ENCODE measurements at places on chromosomes 3 and 15.
A peak's percentile ranks its signal among the peaks of the same experiment; 100 is the strongest.

DNA sequence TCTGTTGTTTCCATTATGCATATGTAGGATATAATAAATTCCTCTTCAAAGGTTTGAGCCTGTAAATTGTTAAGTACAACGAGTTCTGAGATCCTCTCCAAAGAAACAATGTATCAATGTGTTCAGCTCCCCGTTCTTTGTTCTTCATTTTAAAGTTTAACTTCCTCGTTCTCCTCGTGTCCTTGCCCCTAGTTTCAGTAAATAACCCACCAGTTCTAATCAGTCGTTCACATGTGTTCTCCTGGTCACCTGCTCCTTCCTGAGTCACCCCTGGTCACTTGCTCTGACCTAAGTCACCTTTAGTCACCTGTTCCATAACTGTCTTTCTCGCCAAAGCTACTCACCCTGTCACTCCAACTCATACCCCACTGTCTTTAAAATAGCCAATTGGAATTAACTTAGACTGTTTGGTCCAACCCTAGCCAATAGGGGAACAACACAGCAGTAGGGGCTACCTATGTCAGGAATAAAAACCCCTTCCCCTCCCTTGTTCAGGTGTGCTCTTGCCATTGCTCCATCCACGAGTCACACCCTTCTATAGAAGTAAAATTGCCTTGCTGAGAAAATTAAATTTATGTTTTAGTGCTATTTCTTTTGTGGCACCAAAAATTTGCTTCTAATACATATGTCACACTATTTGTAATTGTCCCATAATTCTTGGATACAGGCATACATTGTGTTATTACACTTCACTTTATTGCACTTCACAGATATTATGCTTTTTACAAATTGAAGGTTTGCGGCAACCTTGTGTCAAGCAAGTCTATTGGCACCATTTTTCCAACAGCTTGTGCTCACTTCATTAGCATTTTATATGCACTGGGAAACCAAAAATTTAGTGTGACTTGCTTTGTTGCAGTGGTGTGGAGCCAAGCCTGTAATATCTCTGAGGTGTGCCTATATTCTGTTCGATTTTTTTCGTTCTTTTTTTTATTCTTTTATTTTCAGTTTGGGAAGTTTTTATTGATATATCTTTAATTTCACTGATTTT lies 15.3 kb upstream of the MCF2L2 start:
- DNase-seq: no peak

DNA sequence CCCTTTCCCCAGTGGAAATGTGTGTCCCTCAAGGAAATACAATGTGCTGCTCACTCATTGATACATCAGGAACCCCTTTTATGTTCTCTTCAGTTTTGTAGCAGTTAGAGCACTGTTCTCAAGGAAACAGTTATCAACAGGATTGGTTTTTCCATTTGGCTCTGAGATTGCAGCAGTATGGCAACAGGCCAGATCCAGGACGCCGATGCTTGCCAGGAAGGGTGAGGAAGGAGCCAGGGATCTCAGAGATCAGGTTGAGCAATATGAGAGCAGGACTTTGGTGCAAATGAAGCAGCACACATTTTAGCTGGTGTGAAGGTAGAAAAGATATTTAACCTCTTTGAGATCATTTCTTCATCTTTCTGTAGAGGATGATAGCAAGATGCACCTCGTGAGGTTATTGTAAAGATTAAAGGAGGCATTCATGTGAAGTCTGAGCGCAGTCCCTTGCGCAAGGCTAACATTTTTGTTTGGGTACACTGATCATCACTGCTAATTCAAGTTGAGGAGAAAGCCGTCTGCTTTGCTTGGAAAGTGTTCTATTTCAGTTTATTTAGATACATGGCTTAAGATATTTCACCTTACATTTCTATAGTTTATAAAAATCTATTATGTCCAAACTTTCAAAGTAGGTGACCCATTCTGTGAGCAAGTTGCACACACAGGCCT lies 68.5 kb downstream of the KCNH8 start:
- peak; percentile 8 for DNase-seq

- no peak for DNase-seq
Observed at GRCh38 chr15:80931191-80931590, 58.4 kb downstream of the MESD start.

DNA sequence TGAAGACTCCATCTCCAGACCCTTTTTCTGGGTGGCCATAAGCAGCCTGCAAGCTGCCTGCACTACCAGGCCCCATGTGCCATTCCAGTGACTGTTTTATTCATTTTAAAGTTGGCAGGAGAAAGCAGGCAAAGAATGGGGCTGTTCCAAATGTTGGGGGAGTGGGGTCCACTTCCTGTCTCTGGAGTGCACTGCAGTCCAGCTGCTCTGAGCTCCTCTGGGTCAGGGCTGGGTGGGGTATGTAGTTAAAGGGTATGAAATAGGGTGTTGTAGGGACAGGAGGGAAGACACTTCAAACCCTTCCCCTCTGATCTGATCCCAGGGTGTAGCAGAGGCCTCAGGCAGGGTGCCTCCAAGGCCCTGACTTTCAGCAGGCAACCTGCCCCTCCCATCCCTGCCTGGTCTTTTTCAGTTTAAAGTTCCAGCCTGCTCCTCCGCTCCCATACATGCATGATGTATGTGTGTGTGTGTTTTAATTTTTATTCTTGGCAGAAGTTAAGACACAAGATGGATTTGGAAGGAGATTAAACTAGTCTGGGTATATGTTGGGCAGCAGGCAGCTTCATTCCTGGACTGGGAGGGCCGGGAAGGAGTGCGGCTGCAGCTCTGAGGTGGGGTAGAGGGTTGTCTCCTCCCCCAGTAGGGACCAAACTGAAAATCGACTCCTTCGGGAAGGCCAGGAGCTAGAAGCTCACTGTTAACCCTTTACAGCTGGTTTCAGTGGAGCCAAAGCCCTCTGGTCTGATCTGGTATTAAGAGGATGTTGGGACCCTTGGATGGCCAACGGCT lies 17.3 kb downstream of the BOC start:
- DNase-seq: no peak

DNA sequence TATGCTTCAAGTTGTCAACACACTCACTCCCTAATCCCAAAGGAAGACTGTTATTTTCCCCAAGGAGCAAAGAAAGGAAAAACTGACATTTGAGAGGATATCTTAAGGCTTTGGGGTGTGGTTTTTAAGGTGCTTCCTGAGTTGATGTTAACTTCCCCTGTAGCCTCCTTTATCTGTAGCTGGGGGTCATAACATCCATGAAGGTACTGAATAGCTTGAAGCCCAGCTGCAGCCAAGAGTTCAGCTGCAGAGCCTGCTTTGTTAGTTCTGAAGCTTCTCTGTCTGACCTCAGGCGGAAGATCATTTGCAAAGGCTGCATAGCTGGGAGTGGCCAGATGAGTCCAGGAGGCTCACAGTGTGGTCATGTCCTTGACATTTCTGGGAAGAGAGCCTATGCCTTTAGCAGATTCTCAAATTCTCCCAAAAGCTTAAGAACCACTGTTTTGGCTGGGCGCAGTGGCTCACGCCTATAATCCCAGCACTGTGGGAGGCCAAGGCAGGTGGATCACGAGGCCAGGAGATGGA lies 165.4 kb downstream of the SV2B start:
- no peak for DNase-seq

GRCh38 chr3:8665407-8665896 lies 20.9 kb upstream of the SSUH2 start:
- no peak for DNase-seq

Measured in NCI-H1105 treated with DMSO at 0.1 percent for 48 hours (cell line).